DMS53 (cell line): ENCODE measurements at places on chromosomes 3 and 15.

GRCh38 chr3:158528076-158528674 is 42.8 kb upstream of the MLF1 start:
- DNase-seq = no peak

DNA sequence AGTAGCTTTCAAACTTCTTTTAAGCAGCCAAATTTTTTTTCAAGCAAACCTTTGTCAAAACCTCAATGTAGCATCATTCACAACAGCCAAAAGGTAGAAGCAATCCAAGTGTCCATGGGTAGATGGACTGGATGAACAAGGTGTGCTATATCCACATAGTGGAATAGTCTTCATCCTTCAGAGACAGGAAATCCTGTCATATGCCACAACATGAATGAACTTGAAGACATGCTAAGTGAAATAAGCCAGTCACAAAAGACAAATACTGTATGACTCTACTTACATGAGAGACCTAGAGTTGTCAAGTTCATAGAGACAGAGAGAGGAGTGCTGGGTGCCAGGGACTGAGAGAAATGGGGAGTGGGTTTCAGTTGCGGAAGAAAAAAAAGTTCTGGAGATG is 87.6 kb downstream of the SRGAP3 start:
- DNase-seq = no peak

GRCh38 chr3:141452045-141452444 is 34.8 kb upstream of the RASA2 start:
- peak; percentile 67 for DNase-seq

- DNase-seq = no peak
Observed at GRCh38 chr3:71241246-71241901, 342.2 kb downstream of the FOXP1 start.

GRCh38 chr3:98967758-98968157 is 66.3 kb upstream of the DCBLD2 start:
- DNase-seq = no peak

GRCh38 chr15:100651253-100651652 is 48.9 kb downstream of the ASB7 start:
- DNase-seq = no peak

- no peak for DNase-seq
Observed at GRCh38 chr3:88703501-88704059, 403.8 kb upstream of the EPHA3 start.

GRCh38 chr15:90482124-90483011 is 47.4 kb upstream of the CRTC3 start:
- DNase-seq = peak; percentile 72

DNA sequence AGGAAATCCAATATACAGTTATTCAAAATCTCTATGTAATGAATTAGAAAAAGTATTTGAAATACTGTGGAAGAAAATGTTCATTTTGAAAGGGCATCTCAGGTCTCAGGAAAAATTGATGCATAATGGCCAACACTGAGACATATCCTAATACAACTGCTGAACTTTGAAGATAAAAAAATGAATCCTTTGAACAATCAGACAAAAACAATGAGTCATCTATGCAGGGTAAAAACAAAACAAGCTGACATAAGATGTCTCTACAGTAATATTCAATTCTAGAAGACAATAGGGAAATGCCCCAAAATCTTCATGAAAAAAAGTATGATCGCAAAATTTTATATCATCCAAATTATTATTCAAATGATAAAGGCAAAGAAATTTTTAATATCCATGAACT is 34.0 kb upstream of the ZNF280D start:
- peak; percentile 3 for DNase-seq

- DNase-seq = no peak
Observed at GRCh38 chr3:141489203-141489602, 2.4 kb downstream of the RASA2 start.

DNA sequence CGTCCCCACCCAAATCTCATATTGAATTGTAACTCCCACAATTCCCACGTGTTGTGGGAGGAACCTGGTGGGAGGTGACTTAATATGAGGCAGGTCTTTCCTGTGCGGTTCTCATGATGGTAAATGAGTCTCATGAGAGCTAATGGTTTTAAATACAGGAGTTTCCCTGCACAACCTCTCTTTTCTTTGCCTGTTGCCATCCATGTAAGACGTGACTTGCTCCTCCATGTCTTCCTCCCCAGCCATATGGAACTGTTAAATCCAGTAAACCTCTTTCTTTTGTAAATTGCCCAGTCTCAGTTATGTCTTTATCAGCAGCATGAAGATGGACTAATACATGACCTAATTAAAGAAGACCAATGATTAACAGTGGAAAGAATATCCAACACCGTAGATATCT is 56.6 kb downstream of the SSR3 start:
- no peak for DNase-seq

DNA sequence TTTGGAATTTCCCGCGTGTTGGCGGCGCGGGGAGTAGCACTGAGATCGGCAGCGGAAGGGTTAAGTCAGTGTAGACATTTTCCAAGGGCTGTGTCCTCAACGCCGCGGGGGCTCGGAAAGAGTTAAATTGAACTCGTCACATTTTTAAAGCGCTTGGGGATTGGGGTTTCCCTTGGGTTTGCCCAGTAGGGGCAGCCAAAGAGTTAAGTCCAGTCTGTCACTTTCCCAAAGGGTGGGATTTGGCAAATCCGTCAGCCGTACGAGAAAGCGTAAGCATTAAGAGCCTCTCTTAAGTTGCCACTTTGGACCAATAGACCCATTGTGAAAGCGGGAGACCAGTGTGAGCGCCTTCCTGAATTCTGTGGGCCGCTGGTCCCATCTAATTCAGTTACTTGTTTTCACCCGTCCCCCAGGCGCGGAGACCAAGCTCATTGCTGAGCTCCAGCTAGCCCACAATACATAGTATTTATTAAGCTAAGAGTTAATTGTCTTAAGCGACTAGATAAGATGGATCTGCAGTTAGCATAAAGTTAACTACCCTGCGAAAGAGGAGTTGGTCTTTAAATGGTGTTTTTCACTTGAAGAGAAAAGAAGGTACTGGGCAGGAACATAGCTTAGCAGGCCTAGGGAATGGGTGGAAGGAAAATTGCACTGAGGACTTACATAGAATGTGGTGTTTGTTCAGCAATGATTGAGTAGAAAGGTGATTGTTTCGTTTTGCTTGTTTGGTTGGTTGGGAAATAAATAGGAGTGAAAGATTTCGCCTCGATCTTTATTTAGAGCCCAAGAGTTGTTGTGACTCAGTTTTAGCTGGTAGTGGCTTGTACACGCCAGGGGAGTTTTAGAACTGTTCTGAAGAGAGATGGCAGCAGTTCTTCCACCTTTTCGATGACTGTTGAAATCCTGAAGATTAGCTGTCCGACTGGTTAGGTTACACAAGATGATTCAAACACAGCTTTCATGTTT is 932 bp downstream of the ARL8B start:
- peak; percentile 15 for DNase-seq

DNA sequence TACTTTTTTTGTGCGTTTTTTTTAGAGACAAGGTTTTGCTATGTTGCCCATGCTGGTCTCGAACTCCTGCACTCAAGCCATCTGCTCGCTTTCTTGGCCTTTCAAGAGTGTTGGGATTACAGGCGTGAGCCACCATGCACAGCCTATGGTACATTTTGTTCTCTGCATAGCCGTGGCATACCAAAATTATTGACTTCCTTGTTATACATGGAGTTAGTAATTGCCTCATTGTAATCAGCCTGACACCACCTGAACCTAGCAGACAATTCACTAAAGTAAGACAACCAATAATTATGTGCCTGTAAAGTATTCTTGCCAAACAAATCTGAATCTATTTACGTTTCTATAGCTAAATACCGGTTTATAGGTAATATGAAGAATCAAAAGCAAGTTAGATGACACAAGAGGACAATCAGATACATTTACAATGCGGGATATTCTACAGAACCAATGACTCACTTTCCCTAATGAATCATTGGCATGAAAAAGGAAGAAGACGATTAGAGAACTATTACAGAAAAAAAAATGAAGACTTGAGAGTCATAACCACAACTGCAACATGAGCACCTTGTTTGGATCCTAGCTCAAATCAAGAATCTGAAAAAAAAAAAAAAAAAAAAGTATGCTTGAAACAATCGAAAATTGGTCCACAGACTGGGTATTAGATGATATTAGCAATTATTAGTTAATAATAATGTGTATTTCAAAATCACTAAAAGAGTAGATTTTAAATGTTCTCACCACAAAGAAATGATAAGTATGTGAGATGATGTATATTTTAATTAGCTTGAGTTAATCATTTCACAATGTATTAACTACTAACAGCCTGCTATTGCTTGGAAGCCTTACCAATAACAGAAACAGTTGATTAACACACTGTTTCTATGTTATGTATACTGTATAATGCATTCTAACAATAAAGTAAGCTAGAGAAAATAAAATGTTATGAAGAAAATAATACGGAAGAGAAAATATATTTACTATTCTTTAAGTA is 7.1 kb downstream of the GUCA1C start:
- DNase-seq = no peak

DNA sequence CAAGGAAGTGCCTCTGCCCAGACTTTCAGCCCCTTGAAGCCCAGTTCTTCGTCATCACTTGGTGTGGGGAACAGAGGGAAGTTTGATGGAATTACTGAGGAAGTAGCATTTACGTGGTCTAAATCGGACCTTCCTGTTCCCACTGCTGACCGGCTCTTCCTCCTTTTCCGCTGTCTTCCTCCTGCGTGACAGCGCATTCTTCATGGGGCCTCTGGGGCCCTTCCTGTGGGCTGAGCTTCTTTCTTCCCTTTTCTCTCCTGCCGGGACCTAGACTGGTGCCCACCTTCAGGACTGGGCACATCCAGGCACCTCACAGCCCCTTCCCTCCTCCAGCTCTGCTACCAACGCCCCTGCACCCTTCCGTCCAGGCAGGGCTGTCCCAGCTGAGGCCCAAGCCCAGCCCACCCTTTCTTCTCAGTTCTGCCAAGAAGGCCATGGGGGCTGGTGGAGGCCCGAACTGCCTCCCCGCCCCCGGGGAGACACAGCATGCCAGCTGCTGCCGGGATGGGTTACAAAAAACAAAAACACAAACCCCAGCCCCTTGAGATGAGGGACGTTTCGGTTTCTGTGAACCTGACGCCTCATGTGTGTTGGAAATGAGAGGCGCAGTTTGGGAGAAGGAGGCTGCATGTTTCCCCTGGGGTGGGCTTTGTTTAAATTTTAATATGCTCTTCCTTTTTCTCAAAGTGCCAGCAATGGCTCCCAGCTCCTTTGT is 19.1 kb downstream of the ZNF710 start:
- DNase-seq = no peak

GRCh38 chr15:66387163-66388042 is 691 bp downstream of the MAP2K1 start:
- peak; percentile 73 for DNase-seq

GRCh38 chr15:60457985-60458384 is 21.0 kb downstream of the ICE2 start:
- DNase-seq = no peak

DNA sequence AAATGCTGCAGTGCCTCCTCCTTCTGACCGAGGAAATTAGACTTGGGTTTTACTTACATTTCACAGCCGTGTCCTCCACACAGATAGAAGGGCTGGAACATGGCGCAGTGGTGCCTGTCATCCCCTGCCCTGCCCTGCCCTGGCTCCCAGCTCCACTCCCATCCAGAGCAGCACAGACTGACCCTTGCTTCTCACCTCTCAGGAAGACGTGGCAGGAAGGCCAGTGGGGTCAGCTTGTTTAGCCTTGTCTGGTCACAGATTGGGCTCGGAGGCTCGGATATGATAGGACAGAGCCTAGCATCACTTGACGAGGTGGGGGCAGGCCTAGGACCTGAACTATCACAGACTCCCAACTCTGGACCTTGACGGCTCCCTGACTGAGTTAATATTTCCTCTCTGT is 88.5 kb downstream of the LINGO1 start:
- DNase-seq = no peak

GRCh38 chr3:10482631-10483363 is 22.6 kb downstream of the ATP2B2 start:
- no peak for DNase-seq

GRCh38 chr15:45857291-45857690 is 222.5 kb downstream of the SQOR start:
- no peak for DNase-seq

- peak; percentile 11 for DNase-seq
Observed at GRCh38 chr3:123202451-123202850, 708 bp downstream of the SEC22A start.

- no peak for DNase-seq
Observed at GRCh38 chr3:85864896-85865295, 906.1 kb downstream of the CADM2 start.

DNA sequence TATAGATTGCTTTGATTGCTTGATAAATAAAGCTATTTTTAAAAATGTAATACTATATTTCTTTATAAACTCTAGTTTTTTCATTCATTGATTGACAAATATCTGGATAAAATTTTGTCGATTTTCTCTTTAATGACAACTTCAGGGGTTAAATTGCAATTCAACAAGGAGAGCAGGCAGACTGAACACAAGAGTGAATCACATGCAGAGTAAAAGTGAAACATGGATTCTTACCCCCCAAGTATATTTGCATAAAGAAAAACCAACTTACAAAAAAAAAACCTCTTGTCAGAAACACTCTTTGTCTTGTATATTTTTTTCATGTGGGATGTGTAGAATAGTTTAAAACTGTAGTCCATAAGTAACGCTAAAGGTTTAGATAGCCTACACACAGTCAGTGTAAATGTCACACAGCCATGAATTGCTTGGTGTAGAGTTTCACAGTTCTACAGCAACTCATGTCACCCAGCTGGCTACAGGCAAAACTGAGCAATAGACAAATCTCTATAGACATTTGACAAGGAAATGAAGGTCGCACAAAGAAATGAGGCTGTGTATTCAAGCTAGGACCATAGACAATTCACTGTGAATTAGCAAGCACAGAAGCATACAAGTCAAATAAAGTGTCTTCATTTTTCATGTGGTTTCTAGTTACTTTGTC is 141.6 kb downstream of the THRB start:
- DNase-seq = no peak

GRCh38 chr15:54502416-54503075 is 524.3 kb downstream of the UNC13C start:
- DNase-seq = no peak

DNA sequence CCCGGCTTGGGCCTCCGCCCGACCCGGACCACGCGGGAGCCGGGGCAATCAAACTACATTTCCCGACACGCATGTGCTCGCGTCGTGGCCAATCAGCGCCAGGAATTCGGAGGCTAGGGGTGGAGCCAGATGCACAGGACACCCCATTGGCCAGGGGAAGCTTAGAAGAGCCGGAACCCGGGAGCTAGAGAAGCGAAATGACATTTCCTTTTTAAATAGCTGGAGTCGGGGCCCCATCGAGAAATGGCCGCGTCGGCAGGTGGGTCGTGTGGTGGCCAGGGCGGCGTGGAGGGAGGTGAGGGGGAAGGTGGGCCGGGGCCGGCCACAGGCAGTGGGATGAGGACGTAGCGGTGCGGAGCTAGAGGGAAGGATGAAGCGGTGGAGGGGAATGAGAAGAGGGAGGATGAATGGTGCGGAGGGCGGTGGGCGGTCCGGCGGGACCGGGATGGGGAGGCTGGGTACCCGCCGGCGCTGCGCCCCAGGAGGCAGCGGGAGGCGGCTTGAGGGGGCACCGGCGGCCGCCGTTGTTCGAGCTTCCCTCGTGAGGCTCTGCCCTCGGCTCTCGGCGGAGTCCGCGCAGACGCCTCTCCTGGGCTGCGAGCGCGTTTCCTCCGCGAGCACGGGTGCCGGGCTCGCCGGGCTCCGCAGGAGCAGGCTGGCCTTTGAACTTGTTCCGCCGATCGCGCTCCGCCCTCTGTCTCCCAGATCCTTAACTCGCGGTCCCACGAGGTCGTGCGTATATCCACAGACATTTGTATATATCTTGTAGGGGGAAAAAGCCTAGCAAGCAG is at the start of gene KBTBD8:
Gene KBTBD8 (plus strand): TSS at position 195 of the 791 bp plus-strand sequence. CDS start 49 bp downstream, at position 244.
- peak; percentile 93 for DNase-seq
